ENCODE measurements at places on chromosomes 12 and 14.

- no peak for DNase-seq
These were observed 16.1 kb downstream of the HCAR2 start for GRCh38 chr12:122687086-122687485.

- DNase-seq, result peak; percentile 11
These were observed 350.8 kb upstream of the STXBP6 start for GRCh38 chr14:25400607-25401206.

DNA sequence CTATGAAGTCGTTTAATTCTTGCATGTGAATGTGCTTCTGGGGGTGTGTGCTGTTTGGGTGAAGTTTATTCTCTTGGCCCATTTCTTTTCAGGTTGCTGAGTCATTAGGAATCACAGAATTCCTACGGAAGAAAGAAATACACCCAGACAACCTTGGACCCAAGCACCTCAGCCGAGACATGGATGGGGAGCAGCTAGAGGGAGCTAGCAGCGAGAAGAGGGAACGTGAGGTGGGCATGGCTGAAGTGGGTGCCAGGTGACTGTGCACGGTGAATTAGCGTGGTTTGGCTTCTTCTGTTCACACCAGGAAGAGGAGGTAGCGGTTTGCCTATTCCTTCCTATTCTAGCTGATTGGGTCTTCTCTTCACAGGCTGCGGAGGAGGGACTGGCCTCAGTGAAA lies 19.2 kb downstream of the ZNF839 start:
- no peak for DNase-seq

DNA sequence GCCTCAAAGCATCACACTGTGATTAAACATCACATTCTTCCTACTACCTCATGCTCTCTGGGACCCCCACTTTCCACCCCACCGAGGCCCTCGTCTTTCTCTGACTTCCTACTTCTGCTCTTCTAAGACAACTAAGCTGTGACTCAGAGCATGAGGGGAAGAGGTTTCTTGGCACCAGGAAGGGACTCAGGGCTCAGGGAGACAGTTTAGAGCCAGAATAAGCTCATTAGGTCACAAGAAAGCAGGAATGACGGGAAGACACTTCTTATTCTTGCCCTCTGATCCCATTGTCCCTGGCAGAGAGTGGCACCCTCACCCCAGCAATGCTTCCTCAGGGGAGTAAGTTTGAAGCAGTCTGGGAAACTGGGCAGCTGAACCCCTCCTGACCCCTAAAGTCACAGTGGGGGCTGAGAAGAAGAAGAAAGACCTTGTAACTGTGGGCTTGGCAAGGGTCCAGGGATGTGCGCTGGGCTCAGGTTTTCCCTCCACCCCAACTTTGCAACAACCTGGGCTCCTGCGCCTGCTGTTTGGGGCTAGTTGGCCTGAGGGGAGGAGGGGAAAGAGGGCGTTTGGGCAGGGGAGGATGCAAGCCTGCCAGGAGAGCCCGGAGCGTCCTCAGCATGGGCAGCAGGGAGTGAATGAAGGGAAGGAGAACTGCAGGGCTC lies 64.6 kb upstream of the ACTN1 start:
- DNase-seq, result no peak

- no peak for DNase-seq
These were observed 399.6 kb downstream of the ZFP36L1 start for GRCh38 chr14:68393259-68393658.

- DNase-seq, result no peak
These were observed 105.4 kb downstream of the SRGAP1 start for GRCh38 chr12:63949902-63950301.

DNA sequence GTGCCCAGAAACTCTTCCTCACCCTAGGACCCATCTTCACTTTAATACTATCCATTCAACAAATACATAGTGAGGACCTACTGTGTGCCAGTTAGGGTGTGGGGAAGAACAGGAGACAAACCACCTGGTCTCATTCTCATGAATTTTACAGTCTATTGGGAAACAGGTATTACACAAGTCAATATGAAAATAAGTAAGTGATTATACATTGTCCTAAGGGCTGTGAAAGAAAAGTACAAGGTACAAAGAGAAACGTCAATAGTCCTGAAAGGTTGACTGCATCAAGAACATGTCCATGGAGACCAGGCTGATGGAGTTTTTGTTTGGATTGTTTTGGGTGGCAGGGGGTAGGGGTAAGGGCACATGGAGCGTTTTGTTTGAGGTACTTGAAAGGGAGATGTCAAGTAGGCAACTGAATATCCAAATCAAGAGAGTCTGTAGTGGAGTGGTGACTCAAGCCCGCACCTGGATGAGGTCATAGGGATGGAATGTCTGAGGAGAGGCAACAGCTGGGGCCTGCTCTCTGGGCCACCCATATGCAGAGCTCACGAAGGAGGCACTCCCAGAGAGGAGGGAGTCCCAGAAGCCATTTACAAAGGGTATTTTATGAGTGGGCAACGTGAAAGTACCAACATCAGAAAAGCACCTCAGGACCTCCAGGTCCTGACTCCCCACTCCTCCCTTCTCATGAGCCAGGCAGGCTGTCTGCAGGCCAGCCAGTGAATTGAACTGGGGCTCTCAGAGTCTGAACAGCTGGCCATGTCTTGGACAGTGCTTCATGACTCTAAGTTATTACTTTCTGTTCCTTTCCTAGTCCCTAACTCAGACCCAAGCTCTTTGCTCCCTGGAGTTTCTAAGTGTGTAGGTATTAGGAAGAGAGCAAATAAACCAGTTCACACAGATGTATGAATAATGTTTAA lies 272.0 kb downstream of the ZFP36L1 start:
- DNase-seq, result no peak

GRCh38 chr12:110750784-110751461 lies 8.2 kb upstream of the PPP1CC start:
- no peak for DNase-seq

DNA sequence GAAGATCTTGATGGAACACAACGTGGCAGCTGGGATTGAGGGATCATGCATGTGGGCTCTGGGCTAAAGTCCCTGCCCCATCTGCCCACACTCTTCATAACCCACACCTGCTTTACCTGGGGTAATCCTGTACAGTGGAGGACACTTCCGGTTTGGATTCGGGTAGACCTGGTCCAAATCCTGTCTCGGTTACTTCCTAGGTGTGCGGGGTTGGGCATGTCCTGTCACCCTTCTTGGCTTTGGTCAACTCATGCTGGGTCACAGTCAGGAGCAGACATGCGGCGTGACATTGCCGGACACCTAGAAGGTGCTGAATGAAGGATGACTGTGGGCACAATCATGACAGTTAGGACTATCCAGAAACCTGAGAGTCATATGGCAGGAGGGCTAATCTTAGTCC lies 30.7 kb upstream of the WSCD2 start:
- no peak for DNase-seq

GRCh38 chr12:132191715-132192553 lies 47.7 kb downstream of the NOC4L start:
- no peak for DNase-seq

DNA sequence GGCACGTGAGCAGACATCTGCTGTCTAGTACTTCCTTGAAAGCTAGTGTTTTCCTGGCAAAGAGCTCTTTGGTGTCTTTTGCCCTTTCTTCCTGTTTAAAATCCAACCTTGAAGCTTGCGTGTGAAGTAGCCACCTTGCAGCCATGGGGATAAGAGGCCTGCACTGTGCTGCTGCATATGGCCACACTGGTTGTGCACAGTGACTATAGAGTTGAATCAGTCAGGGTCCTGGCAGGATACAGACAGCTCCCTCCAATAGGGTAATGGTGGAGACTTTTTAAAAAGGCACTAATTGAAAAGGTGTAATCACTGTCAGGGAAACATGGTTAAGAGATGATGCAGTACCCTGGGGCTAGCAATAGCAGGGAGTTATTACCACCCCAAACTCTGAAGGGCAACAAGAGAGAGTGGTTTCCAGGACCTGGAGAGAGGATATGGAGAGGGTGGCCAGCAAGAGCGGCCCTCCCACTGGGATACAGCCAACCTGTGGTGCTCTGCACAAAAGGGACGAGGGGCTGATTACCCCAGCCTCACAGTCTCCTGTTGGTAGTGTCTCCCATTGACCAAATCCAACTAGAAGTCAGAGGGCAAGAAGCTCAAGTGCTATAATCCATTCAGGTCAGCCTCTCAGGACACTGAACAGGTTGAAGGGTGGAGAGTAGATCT lies 4.8 kb upstream of the GLT8D2 start:
- DNase-seq, result no peak

DNA sequence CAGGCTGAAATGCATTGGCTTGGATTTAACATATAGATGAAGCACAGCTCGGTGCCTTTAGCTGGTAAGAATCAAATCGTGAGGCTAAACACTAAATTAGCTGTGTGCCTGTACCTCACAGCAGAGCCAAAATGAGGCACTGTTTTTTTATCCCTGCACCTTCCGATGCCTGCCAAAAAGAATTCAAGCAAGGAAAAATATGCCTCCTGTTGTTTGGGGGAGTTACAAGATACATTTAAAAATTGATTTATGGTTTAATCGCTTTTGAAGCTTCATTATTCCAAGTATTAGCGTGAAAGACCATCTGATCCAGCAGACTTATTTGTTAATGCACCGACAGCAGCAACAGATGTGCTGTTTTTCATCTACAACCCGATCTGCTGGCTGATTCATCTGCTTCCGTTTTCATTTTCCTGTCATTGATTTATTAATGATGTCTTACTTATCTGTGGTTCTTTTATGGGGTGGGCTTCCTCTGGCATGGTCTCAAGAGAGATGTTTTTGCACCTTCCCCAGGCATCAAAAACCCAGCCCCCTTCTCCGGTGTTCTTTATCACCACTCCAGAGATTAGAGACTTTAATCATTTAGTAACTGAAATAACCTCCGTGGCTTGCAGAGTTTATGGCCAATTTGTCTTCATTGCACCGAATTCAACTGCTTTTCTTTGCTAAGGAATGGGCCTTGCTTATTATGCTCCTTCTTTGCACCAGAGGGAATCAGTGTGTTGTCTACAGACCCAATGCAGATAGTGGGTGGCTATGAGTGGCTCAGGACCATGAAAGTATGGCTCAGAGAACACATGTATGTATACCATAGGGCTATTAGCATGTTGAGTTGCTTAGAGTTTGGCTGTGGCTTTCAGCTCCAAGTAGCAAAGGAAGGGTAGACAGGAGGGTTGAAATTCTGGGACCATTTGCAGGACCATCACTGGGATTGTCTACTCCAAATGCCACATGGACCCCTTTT lies 166.8 kb upstream of the TMEM260 start:
- DNase-seq, result no peak

- no peak for DNase-seq
These were observed 21.2 kb downstream of the MTHFD1 start for GRCh38 chr14:64409126-64409920.

- no peak for DNase-seq
These were observed 36.4 kb upstream of the STON2 start for GRCh38 chr14:81436296-81437138.

- DNase-seq, result no peak
These were observed 3.5 kb upstream of the PTPRO start for GRCh38 chr12:15318841-15319240.
